Naive thymus-derived CD8-positive, alpha-beta T cell (primary cell): ENCODE measurements at places on chromosomes 1 and 21.

DNA sequence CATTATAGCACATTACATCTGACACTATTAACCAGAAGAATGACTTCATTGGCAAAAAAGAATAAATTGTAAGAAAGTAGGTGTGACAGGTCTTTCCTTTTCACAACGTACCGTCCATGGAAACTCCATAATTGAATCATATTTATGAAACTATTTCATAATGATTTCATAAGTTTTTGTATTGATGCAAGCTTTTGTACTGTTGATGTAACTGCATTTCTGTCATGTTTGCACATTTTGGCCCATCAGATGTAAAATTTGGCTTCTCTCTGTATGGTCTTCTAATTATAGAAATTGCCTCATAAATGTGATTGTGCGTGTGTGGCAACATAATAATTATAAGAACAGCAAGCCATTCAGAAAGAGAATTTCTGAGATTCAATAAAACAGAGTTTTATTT lies 180.7 kb upstream of the ZNHIT6 start:
- DNase-seq, result no peak

- no peak for DNase-seq
Observed at GRCh38 chr1:248904437-248905216, 1.4 kb upstream of the PGBD2 start.

GRCh38 chr1:13792419-13792818 lies 92.4 kb downstream of the PRDM2 start:
- DNase-seq, result no peak

- no peak for DNase-seq
Observed at GRCh38 chr1:18211764-18212163, 104.2 kb downstream of the IGSF21 start.

DNA sequence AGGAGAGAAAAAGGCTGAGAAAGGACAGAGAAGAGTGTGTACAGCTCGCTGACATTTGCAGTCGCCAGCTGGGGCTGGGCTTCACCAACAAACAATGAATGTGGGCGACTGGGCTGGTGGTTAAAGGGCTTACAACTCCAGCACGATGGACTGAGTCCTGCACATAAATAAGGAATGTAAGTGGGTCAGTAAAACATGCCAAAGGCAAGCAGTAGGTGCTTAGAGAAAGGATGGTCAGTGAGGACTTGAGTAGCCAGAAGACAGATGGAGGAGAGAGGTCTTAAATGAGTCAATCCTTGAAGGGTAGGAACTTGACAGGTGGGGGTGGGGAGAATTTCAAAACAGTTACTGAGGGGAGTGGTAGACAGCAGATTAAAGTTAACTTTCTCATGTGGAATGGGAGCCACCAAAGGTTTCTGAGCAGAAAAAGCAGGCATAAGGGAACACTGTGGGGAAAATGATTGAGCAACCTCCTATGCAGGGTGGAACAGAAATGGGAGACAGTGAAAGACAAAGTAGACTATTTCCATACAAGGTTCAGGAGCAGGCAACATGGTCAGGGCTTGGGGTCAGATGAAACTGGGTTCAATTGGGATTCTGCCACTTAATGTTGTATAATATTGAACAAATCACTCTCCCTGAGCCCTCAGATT lies 37.4 kb downstream of the GADD45A start:
- no peak for DNase-seq

GRCh38 chr1:34889705-34890104 lies 30.2 kb upstream of the SMIM12 start:
- no peak for DNase-seq

GRCh38 chr21:46078322-46078977 lies 19.5 kb upstream of the COL6A2 start:
- DNase-seq, result no peak

- no peak for DNase-seq
Observed at GRCh38 chr1:246261639-246262038, 245.4 kb downstream of the SMYD3 start.

DNA sequence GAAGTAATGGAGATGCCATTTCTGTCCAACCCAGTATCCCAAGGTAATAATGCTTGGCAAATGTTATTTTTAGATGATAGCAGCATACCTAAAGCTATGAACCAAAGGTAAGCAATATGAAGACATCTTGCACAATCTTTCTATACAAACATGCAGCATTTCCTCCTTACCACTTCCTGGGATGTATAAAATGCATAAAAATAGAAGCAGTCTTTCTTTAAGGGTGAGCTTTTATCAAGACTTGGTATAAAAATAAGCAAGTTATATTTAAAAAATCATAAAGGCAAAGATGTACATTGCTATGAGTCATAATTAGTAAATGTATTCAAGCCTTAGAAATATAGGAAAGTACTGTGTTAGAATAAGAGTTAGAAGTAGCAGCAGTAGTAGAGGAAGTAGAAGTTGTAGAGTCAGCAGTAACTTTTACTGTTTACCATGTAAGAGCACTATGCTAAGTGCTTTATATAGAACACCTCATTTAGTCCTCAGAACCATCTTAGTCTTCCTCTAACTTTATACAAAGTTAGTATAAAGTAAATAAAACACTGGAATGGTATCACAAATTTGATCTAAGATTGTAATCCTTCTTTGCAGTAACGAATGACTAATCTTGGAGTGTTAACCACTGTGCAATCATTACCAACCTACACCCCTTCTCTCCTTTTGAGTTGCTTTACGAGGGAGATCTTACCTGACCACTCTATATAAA lies 371.3 kb downstream of the VAV3 start:
- no peak for DNase-seq

GRCh38 chr1:225044258-225044657 lies 114.8 kb downstream of the DNAH14 start:
- no peak for DNase-seq

DNA sequence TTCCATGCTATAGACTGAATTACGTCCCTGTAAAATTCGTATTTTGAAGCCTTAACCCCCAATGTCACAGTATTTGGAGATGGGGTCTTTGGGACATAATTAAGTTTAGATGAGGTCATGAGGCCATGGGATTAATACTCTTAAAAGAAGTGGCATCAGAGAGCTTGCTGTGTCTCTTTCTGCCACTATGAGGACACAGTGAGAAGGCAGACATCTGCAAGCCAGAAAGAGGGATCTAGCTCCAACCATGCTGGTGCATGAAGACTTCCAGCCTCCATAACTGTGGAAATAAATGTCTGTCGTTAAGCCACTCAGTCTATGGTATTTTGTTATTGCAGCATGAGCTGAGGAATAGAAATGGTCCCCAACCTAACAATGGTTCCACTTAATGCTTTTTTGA lies 99.0 kb downstream of the LTN1 start:
- no peak for DNase-seq

GRCh38 chr1:203408486-203409481 lies 57.9 kb upstream of the FMOD start:
- DNase-seq, result no peak

DNA sequence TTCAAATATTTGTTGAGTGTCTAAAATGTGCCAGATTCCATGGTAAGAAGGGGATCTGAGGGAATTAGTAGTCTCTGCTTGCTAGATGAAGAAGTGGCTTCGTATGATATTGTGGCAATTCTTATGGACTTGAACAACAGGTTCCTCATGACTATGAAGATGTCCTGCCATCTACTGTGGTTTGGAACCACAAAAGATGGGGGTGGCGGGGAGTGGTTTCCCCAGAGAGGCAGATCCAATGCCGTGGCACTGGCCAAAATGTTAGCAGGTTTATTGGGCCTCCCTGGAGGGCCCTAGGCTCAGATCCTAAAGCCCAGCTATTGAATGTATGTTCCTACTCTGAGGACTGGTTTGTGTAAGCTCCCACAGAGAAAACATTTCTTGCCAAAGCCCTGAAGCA lies 120.8 kb downstream of the RGS2 start:
- DNase-seq, result no peak

DNA sequence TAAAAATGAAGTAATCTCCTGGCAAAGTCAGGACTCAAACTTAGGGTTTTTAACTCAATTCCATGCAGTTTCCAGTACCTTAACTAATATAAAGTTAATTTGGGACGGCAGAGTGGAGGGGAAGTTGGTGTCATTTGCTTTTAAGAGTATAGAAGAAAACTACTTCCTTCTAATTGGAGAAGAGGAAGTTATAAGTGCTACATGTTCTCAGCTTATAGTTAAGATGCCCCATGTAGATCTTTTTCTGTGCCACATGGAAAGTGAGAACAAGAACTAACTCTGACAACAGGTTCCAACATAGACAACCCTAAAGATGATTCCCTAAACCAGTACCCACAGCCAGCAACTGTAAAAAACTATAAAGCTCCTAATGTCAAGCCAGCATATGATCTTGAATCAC lies 11.5 kb downstream of the RRAGC start:
- DNase-seq, result no peak

GRCh38 chr1:9197186-9198099 lies 37.1 kb upstream of the H6PD start:
- DNase-seq, result no peak

DNA sequence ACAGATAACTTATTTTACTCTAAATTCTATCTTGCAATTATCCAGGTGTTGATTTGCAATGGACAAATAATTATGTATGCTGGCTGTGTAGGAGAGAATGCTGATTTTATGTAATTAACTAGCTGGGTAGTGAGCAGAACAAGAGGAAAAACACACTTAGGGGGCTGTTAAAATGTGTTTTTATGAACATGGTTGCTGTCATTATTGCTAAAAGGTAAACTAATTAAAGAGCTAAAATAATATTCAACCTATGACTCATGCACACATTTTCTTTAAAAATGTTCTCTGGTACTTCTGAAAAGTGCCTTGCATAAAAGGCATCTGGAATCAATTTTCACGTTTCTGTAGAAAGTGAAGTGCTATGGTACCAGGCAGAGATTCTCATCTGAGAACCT lies 192.8 kb upstream of the C8B start:
- DNase-seq, result no peak

GRCh38 chr1:86507935-86508582 lies 38.8 kb upstream of the CLCA4 start:
- no peak for DNase-seq

DNA sequence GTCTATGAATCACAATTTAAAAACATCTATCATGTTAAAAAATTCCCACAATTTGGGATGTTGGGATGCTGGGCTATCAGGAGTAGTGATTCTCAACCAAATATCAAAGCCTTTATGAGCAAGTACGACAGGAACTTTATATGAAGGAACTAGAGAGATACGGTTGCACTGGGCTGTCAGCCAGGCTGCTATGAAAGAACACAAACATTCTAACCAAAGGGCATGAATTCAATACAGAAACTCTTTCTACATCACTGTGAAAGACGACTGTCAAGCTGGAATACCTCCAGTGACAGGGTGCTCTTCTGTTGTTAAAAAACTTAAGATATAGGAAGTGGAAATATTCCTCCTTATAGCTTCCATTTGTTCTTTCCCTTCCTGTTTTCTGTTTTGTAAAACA lies 9.8 kb downstream of the CACNA1E start:
- DNase-seq, result no peak

DNA sequence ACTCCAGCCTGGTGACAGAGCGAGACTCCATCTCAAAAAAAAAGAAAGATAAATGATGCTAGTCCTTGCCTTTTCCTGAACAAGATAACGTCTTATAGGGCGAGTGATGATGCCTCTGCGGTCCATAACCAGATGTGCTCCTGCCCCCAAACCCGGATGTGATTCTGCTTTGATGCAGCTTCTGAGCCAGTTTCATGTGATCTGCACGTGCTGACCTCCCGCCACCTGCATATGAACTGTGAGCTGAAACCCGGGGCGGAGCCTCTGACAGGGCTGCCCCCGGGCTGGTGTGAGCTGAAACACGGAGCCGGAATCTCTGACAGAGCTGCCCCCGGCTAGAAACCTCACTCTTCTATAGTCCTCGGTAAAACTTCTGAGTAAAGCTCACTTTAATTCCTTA lies 1.3 kb downstream of the KRTAP12-4 start:
- DNase-seq, result peak; percentile 35

DNA sequence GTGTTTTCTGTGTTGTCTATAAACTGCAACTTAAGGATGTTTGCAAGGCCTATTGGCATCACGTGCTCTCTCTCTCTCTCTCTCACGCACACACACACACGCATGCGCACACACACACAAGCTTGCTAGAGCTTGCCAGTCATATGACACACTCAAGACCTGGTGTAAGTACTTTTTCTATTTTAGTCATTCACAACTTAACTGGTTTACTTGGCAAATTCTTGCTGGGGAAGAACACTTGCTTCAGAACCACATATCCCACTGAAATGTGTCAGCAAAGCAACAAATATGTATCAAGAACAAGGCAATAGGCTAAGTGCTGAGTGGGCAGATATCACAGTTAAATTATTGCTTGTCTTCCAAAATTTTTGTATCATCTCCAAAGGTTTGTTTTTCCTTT lies 107.8 kb downstream of the DISC1 start:
- DNase-seq, result no peak

DNA sequence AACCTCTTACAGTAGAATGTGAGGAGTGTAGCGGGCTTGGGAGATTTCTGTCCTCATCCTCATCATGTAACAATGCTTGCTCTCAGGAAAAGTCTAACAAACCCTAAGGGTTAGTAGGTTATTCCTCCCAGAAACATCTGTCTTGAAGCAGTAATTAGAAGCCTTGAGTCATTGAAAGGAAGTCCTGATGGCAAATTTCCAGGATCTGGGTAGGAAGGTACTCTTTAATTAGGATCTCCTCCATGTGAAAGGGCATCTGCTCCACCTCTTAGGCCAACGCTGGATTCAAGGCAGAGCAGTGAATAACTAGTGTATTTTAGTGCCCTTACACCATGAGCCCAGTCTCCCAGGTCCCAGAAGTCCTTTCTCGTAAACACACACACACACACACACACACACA lies 106.6 kb upstream of the BARHL2 start:
- DNase-seq, result no peak

DNA sequence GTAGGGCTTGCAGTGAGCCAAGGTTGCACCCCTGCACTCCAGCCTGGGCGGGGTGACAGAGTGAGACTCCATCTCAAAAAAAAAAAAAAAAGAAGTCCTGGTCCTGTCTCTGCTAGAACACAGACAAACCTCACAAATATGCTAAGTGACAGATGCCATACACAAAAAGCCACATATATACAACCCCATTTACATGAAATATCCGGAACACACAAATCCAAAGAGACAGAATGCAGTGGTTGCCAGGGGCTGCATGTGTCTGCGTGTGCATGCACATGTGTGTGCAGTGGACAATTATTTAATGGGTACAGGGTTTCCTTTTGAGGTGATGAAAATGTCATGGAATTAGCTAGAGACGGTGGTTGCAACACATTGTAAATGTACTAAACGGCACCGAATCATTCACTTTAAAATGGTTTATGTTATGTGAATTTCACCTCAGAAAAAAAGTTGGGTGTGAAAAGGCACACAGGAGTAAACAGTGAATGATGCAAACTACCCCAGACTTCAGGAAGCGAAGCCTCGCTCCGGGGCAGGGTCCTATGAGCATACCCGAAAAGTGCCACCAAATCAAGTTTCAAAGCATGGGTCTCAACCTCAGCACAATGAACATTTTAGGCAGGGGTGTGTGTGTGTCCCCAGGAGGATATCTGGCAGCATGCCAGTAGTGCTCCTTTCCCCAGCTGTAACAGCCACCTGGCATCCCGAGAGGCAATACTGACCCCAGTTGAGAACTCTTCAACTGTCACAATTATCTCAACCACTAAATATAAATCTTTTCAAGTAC lies 48.3 kb downstream of the GNB1 start:
- DNase-seq, result no peak

- DNase-seq, result no peak
Observed at GRCh38 chr1:32241001-32241763, 5.8 kb upstream of the FAM167B start.

GRCh38 chr1:196466166-196466565 lies 142.1 kb downstream of the KCNT2 start:
- DNase-seq, result no peak
